Activated T-cell treated with anti-CD3 and anti-CD28 coated beads, Interleukin-2, amount 50 U/mL, for 24 hours (primary cell): ENCODE measurements at places on chromosomes 1 and 21.

DNA sequence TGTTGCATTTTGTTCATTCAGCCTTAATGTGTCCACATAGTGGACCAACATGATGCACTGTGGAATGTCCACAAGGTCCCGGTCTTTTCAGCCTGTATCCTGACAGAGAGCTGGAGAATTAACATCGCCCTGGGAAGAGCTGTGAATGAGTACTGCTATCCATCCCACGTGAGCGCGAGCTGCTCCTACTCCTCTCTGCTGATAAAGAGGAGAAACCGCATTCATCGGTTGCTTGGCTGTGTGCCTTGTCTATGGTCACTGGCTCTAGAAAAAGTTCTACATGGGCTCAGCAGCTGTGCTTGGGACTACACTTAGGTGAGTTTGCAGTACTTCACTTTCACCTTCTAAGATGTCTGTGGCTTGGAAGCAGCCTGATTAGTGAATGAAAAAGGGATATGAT is 31.1 kb upstream of the IGSF5 start:
- DNase-seq = no peak

DNA sequence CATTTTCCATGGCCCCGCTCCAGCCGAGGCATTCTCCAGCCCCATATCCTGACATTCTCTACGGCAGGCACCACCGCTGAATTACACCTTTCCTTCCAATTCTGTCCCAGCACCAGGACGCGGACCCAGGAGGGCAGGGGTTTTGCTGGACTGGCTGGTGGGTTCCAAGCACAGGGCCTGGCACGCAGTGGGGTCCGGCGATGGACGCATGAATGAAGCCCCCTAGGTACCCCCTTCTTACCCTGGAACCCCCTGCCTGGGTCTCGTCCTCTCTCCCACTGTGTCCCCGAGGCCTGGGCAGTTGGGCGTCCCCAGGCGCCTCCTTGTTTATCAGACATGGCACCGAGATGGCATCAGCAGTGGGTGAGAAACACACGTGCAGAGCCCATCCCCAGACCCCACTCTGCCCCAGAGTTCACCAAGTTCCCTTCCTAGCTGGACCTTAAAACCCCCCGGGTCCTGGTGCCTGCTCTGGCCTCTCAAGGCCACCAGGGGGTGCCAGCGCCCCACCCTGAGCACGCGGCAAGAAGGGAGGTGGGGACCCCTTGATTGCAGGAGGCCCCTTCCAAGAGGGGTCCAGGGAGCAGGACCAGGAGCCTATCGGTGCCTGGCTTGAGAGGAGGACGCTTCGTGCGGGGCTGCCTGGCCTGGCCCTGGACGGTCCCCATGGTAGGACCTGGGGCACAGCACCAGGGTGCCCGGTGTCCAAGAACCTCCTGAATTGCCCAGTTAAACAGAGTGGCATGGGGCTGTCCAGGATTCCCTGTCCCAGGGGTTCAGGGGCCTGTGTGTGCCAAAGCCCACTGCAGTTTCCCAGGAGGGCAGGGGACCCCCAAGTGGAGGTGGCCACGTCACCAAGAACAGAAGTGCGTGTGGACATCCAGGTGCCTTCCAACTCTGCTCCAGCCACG is 46.1 kb downstream of the MEGF6 start:
- DNase-seq = peak; percentile 68

DNA sequence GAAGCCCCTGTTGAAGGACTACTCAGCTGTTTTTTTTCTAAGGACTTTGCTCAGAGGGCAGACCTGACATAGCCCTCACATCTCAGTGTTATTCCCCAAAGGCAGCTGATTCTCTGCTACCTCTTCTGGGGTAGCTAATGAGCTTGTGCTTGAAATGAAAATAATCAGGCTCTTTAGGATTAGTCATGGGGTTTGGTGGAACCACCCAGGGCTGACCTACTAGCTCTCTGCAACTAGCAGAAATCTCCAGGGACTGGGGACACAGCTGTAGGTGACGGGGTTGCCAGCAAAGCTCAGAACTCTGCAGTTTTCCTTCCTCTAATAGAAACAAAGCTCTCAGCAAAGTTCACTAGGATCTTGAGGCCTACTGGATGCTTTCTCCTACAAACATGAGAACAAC is 106.4 kb upstream of the BCL9 start:
- no peak for DNase-seq

DNA sequence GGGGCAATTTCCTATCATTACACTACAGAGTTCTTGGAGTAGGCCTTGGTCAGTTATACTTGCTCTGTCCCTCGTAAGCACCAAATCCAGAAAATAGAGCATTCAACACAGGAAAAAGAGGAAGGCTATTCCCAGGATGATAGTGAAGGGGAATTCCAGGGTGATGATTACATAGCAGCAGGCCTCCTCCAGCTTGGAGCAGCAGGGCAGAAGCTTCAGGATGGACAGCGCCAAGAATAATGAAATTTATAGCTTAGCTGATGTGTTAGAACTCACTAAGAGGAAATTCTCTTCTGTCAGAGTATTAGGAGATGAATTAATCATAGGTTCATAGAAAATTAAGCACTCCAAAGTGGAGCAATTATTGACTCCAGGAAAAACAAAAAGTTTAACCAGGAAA is 10.8 kb upstream of the SMAP2 start:
- DNase-seq = no peak

GRCh38 chr1:207579436-207579799 is 65.5 kb upstream of the CR1L start:
- DNase-seq = no peak

DNA sequence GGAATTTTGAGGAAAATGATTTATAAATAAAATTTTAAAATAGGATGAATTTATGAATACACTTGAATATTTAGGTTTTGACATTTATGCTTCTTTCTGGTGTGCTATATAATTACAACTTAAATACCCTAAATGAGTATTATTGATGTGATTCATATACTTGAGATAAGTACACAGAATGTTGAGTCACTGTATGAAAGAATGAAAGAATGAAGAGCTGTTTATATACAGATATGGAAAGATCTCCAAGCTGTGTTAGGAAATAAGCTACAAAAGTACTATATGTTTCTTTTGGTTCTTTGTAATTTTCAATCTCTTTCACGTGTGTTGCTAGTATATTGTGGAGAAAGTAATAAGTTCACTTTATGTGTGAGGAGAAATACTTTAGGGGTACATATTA is 147.2 kb downstream of the RASAL2 start:
- DNase-seq = no peak

DNA sequence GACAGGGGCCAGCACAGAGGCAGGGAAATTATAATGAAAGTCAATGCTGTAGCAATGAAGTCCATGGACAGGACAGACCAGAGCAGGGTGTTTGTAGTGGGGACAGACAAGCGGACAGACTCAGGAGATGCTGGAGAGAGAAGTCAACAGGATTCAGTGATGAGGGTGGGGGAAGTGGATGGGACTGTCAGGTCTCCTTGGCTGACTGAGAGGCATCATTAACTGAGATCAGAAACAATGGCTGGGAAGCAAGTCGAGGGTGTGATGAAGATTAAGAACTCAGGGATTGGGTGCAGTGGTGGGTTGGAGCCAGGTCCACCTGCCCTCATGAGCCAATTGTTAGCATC is 25.5 kb downstream of the CD58 start:
- DNase-seq = no peak

GRCh38 chr1:61280452-61280851 is 198.1 kb downstream of the NFIA start:
- no peak for DNase-seq

GRCh38 chr1:160565564-160565963 is 13.7 kb downstream of the CD84 start:
- DNase-seq = no peak
